ENCODE measurements at places on chromosomes 1 and 21.

GRCh38 chr1:17538428-17539117, 925 bp upstream of the ARHGEF10L start:
- DNase-seq = peak; percentile 74

DNA sequence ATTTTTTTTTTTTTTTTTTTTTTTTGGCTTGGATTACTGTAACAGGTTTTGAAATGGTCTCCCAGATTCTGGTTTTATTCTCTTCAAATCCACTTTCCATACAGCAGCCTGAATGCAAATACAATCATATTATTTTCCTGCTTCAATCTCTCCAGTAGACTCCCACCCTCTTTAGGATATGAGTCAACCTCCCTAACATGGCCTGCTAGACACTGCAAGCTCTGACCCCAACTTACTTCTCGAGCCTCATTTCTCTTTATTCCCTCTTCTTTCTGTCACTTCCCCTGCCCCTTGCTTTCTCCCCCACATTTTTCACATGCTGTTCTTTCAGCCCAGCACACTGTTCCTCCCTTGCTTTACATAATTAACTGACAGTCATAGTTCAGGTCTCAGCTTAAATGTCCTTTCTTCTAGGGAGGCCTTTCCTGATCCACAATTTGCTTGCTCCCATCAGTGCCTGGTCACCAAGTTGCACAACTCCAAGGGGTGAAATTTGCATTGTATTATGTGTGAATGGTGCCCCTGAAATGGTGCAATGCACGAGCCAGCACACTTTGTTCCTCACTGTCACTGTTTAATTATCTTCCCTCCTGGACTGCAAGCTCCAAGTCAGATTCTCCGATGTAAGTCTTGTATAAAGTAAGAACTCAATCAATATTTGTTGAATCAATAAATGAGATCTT, 22.1 kb upstream of the IL19 start:
- DNase-seq = no peak

GRCh38 chr1:217542136-217542777, 88.6 kb downstream of the GPATCH2 start:
- DNase-seq = no peak

DNA sequence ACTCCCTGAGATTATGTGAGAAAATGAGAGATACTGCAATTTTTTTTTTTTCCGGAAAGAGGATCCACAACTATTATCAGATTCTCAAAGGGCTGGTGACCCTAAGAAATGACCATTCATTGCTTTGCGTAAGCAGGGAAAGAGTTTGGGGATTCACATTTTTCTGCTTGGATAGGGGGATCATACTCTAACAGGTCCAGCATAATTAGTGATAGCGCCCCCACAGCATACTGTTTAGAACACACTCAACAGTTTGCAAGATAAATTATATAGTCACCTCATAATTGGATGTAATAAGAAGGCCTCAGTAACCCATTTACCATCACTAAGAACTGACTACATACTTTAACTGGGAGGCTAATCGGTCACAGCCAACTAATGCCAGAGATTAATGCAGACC, 1.9 kb downstream of the CCT3 start:
- DNase-seq = no peak

DNA sequence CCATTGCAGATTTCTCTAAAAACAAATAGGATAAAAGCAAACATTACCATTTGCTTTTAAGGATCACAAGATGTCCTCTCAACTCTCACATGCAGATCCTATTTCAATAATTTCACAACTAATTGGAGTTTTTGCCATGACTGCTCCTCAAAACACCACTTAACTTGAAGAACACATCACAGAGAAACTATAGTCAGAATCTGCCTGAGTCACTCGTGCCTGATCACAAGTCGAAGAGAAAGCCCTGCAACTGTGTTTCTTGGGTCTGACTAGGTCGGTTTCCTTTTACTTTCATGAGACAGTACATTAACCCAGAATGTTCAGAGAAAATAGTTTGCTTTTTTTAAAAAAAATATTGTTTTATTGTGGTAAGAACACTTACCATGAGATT, 46.3 kb upstream of the SMYD2 start:
- no peak for DNase-seq

DNA sequence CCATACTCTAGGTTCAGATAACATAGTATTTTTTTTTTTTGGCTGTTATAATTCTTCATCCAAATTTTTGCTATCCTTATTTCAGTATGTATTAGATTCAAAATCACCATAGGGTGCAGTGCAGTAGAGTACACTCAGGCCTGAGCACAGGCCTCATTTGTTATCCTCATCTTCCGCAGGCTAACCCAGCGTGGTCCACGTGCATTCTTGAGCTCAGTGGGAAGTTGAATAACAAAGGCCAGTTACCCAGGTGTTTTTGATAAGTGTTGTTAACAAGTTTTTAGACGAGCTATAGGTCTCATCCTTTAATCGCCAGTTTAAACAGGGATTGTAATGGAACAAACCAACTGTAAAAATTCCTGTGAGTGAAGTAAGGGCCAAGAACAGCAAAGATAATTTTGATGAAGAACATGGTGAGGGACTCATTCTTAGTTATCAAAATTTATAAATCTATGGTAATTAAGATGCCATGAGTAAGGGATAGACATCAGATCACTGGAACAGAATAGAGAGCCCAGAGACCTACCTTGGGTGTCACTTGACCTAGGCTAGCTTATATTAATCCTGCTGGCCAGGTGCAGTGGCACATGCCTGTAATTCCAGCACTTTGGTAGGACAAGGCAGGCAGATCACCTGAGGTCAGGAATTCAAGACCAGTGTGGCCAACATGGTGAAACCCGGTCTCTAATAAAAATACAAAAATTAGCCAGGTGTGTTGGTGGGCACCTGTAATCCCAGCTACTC, 22.0 kb downstream of the FLVCR1 start:
- DNase-seq = no peak

DNA sequence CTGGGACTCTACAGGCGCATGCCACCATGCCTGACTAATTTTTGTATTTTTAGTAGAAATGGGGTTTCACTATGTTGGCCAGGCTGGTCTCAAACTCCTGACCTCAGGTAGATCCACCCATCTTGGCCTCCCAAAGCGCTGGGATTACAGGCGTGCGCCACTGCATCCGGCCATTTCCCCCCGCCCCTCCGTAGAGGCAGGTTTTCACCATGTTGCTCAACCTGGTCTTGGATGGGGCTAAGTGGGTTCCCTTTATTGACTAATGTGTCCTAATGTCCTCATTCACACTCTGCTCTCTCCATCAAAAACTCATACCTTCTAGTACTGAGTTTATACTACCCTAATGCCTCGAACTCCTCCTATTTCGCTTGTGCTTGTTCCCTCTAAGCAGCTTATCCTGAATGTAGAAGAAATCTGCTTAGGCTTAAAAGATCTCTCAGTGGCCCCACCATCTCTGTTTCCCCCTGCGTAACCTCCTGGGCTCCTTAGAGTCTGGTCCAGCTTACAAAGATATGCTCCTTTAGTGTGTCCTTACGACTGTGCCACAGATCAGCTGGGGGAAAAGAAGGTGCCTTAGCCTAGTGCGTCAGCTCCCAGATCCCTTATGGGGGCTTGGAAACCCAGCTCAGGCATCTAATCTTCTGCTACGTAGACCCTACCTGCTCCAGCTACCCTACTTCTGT, 8.0 kb downstream of the GNAT2 start:
- DNase-seq = no peak

GRCh38 chr21:46205166-46205565, 20.9 kb upstream of the SPATC1L start:
- DNase-seq = no peak

DNA sequence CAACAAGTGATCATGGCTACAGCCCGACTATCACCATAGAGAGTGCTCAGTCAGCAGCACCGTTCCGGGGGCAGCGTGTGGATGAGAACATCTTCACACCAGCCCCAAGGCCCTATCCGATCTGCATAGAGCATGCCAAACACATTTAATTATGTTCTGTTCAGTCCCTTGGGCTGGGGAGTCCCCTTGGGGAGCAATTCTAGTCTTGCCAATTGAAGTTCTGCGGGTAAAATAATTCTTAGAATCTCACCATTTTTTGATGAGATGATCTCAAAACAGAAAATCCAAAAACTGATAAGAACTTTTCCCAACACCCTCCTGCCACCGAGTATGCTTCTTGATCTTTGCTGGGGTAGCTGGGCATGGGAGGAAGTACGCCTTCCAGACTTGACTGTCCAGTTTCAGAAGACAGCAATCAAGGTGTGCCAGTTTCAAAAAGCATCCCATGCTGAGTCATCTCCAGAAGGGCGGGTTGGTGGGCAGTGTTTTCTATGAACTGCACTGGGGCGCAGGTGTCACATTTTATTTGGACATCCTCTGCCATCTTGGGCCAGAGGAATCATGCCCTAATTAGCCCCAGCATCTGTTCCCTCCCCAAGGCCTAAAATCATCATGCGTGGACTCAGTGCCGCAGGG, 20.8 kb upstream of the PTPRF start:
- no peak for DNase-seq

DNA sequence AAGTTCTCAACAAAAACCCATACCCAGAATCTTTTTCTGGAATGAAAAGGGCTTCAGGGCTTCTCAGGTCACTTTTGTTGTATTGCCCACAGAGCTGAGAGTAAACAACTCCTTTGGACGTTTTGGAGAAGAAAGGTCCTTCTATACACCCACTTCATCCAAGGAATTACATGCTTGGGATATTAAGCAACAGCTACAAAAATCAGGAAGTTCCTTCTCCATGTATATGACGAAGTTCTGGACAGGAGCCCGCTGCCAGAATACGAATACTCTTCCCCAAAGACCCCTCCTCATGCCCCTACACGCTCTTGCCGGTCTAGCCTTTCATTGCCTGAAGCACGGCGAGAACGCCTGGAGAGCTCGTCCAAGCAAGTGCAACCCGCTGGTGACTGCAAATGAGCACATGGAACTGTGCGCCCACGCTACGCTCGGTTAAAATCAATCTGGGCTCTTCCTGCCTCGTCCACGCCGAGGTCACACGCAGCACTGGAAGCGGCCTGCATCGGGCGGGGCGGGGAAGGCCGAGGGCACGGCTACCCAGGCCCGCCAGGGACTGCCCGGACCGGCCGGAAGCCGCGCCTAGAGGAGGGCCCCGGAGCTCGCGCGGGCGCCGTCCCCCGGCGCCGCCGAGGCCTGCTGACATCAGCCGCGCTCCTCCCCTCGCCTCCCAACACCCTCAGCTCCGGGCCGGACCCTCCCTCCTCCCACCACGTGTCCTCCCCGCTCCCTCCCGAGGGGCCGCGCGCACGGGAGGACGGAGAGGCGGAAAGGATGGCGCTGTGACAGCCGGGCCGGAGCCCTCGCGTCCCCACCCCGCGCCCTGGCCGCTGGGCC, at the start of gene POGK:
Gene POGK (plus strand): TSS at position 710 of the 834 bp plus-strand sequence. CDS start 1,482 bp downstream, outside the sequence.
- DNase-seq = peak; percentile 86

DNA sequence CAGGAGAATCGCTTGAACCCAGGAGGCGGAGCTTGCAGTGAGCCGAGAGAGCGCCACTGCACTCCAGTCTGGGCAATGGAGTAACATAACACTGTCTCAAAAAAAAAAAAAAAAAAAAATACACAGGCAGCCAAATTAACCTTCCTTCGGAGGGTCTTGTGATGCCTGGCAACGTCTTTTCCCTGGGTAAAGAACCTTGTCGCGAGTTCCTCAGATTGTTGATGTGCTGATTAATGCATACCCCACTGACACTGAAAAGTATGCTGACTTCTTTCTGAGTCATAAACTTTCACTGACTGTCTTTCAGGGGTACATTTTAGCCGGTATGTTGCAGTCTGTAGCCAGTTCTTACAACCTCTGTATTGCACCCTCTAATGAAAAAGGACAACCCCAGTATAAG, 95.1 kb upstream of the SOD1 start:
- DNase-seq = no peak

DNA sequence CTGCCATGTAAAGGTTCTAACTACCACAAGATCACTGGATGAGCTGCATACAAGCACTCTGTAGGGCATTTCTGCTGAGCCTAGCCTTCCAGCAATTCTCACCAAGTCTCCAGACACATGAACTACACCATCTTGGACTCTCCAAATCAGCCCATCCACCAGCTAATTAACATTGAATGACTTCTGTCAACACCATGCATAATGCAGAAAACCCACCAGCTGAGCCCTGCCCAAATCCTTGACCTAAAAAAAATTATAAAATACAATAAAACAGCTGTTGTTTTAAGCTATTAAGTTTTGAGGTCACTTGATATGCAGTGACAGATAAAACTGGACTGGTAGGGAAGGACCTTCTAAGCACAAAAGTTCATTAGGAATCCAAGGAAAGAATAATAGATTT, 44.3 kb upstream of the ATP1B1 start:
- no peak for DNase-seq

- DNase-seq = no peak
These were observed 38.5 kb upstream of the BCL9 start for GRCh38 chr1:147502760-147503159.

DNA sequence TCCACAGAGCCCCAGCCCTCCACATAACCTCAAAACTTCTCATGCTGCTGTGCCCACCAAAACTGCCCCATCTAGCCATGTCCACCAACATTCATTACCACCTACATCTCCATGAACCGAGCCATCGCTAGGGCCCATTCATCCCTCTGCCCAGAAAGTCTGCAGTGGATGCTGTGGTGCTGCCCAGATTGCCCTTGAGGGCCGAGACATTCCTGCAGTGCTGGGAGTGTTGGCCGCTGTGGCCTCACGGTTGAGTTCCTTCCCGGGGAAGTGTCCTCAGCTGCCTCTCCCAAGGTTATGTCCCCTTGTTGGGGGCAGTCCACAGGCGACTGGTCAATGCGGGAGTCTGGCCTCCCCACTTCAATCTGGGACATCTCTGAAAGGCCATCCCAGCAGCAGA, 30.3 kb upstream of the DMBX1 start:
- DNase-seq = no peak

GRCh38 chr1:220007438-220007837, 38.9 kb downstream of the EPRS1 start:
- no peak for DNase-seq

- no peak for DNase-seq
These were observed 77.8 kb downstream of the LHX9 start for GRCh38 chr1:197994907-197995407.

- no peak for DNase-seq
These were observed 18.1 kb upstream of the POFUT2 start for GRCh38 chr21:45305836-45306235.

GRCh38 chr1:82348487-82348886, 547.8 kb downstream of the ADGRL2 start:
- DNase-seq = no peak

- DNase-seq = peak; percentile 74
These were observed 25.5 kb upstream of the PRSS38 start for GRCh38 chr1:227790034-227790400.
